ENCODE measurements at places on chromosomes 5 and 9.

GRCh38 chr9:7523426-7524043 is 276.0 kb downstream of the DMAC1 start:
- no peak for DNase-seq

DNA sequence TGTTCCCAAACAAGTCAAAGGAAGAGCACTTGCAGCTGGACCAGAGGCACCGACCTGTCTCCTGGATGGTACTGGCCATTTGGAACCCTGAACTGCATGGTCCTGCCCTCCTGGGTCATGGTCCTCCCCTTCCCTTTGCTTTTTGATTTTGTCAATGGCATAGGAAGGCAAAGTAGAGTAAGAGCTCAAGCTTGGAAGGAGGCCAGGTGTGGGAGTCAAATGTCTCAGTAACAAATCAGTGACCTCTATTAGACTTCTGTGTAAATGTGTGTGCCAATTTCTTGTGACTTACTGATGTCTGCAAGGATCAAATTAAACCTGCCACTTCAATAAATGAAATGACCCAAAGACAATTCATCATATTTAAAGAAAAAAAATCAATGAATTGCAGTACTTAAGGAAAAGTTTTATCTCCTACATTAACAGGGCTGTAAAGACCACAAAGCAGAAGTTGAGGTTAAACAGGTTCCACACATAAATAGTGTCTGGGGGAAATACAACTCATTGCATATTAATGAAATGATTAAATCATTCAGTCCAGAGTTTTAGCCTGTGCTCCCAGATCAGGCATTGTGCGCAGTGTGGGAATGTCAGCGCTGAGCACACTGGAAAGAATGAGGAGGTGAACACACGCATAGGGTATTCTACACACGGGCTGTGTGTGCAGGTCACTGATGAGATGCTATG is 32.7 kb downstream of the OSMR start:
- no peak for DNase-seq

DNA sequence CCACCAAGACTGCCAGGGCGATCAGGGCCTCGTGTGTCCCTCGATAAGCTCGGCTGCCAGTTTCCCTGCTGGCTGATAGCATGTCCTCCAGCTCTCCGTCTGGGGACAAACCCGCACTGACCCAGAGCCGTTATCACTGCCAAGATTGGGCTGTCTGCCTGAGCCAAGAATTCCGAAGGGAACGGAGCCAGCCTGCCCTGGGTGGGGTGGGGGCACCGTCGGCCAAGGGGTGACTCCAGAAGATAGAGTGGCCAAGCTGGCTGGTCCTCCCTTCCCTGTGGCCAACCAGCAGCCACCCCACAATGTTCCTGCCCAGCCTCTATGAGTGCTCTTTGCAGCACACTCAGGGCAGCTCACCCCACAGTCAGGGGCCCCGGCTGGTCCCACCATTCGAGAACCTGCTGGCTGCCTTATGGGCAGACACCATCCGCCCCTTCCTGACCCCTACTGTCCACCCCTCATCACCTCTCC is 29.4 kb downstream of the HRH2 start:
- DNase-seq = no peak

- DNase-seq = no peak
Observed at GRCh38 chr9:123111427-123112014, 78.1 kb downstream of the GPR21 start.

GRCh38 chr5:179679014-179679674 is 1.7 kb downstream of the CBY3 start:
- no peak for DNase-seq

DNA sequence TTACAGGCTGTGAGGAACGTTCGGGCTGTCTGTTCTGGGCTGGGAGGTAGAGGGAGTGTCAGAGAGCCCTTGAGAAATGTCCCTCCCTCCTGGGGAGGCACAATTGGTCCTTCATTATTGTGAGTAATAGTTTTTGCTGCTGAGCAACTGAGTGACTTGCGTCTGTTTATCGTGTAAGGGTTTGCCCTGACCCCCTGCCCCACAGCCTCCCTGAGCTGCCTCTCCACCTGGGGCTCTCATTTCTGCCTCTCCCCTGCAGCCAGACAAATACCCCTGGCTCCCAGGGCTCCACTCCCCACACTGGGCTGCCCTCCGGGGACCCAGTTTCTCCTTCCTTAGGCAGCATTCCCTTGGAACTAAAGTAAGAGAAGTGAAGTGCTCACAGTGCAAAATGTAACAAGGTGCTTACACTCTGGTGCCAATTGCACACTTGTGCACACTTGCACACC is 174.9 kb upstream of the MVB12B start:
- no peak for DNase-seq

DNA sequence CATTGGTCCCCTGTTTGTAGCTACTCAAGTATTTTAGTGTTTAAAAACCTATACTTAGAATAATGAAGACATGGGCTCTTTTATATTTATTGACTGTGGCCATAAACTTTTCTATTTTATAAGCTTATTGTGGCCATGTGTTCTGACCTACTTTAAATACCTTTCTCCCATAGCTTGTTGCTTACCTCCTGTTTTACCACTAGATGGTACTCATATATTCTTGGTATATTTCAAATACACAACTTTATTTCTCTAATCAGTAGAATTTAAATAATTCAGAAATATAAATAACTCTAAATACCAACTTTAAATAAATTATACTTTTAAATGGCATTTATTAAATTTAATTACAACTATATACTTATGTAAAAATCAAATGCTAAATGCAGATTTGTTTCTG is 498.0 kb downstream of the PRDM9 start:
- DNase-seq = no peak

- no peak for DNase-seq
Observed at GRCh38 chr5:123875561-123876275, 363.7 kb downstream of the CSNK1G3 start.

DNA sequence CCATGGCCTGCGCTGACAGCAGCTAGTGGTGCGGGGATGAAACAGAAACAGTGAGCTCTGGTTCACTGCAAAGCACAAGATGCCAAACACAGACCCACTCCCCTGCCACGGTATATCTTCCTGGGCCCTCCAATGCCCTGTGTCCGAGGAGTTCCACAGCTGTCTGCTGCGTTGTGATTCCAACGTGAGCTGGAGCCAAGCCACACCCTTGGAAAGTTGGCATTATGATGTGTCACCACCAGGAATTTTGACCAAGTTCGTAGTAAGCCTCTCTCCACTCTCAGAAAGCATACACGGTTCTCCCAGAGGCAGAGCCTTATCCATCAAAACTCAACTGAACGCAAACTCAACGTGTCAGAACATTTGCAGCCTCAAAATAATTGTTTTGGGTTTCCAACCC is 55.6 kb downstream of the MACROH2A1 start:
- no peak for DNase-seq

DNA sequence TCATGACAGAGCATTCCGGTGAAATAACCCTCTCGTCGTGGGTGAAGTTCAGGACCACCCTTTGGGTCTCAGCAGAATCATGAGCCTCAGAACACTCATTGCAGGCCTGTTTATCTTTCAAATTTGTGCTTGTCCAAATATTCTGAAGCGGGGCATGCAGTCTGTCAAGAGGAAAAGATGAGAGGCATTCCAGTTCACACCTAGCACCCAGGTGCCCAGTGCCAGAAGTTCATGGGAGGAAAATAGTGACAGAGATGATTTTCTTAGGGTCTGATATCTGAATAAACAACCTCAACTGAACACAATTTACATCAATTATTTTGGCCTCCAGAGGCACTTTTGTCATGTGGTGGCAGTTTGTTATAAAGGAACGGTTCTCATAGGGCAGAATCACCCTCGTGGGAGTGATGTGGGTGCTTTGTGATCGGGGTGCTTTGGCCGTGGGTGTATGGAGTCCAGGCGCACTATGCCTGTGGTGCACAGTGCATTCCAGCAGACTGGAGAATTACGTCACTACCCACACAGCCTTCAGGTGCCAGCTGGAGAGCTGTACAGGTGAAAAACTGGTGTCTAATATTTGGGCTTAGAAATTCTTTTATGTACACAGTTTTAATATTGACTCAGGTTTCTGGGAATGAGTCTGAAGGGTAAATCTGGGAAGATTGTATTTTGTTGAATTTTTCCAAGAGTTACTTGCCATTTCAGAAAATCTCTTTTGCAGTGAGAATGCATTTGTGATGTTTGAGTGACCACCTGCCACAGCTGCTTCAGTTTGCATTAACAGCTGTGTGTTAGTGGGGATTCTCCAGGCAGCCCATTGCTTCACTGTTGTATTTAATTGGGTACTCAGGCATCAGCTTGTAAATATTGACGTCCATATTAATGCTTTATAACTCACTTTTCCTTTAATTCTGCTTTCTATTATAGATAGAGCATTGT is 289.3 kb downstream of the FANCC start:
- no peak for DNase-seq

GRCh38 chr9:134969156-134970045 is 51.7 kb upstream of the FCN1 start:
- DNase-seq = no peak

DNA sequence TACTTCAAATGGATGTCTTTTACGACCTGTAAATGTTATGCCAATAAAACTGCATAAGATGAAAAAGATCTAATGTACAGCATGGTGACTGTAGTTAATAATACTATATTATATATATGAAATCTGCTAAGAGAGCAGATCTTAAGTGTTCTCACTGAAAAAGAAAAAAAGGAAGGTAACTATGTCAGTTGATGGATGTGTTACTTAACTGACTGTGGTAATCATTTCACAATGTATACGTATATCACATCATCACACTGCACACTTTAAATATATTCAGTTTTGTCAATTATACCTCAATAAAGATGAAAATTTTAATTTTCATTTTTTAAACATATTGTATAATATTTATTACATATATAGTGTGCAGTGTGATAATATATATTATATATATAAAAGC is 31.9 kb downstream of the THBS4 start:
- no peak for DNase-seq
